ENCODE measurements at places on chromosomes 13 and 19.

GRCh38 chr13:60645676-60646075 lies 248.7 kb downstream of the TDRD3 start:
- DNase-seq: no peak

GRCh38 chr19:17560205-17560595 lies 4.8 kb downstream of the COLGALT1 start:
- peak; percentile 59 for DNase-seq

DNA sequence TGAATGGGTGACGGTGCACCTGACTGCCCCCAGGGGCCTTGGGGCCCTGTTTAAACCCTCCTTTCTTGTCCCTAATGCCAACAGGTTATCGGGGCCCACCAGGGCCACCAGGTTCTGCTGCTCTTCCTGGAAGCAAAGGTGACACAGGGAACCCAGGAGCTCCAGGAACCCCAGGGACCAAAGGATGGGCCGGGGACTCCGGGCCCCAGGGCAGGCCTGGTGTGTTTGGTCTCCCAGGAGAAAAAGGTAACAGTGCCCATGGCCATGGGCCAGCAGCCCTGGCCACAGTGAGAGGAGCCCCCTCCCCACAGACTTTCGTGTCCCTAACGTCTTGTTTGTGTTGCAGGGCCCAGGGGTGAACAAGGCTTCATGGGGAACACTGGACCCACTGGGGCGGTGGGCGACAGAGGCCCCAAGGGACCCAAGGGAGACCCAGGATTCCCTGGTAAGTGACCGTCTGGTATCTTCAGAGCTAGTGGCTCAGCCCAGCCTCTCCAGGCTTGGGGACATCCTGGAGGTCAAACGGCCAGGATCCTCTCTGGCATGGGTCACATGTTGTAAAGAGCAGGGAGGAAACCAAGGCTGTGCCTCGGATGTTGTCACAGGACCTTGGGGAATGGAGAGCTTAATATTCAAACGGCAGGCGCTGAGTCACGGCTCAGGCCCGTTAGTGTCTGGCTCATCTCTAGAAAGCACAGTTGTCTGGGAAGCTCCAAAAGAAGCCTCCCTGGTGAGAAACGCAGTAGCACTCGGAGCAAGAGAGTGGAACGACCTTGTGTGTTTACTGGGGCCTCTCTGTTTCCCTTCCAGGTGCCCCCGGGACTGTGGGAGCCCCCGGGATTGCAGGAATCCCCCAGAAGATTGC lies 58.3 kb downstream of the RAB20 start:
- no peak for DNase-seq

DNA sequence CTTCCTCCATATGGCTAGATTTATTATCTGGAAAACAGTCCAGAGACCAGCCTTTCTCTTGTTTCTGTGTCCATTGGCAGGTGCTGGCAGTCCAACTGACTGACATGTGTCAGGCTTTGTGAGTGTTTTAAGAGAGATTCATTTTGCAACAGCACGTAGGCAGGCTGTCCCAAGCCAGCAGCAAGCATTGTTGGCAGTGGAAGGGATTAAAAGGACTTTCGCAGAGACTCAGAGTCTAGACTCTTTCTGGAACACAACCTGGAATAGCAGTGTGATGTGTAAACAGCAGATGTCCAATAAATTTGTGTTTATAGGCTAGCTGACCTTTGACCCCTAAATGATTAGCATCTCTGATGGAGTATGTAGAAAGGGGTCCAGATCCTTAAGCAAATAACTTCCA lies 222.2 kb upstream of the SERP2 start:
- no peak for DNase-seq

DNA sequence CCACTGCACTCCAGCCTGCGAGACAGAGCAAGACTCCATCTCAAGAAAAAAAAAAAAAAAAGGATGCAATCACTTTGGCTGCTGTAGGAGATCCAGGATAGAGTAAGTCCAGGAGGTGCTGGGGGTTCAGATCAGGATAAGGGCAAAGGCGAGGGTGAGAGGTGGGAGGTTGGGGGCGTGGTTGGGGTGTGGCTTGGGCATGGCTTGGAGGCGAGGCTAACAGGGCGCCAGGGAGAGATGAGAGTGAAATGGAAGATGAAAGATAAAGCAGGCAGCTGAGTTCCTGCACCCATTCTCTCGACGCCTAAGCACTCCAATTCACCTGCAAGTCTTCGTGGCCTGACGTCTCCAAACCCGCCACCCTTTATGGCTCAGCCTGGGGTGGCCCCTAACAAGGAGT lies 25.0 kb upstream of the ZNRF4 start:
- DNase-seq: no peak

GRCh38 chr19:1383017-1383311 lies 743 bp upstream of the NDUFS7 start:
- no peak for DNase-seq

DNA sequence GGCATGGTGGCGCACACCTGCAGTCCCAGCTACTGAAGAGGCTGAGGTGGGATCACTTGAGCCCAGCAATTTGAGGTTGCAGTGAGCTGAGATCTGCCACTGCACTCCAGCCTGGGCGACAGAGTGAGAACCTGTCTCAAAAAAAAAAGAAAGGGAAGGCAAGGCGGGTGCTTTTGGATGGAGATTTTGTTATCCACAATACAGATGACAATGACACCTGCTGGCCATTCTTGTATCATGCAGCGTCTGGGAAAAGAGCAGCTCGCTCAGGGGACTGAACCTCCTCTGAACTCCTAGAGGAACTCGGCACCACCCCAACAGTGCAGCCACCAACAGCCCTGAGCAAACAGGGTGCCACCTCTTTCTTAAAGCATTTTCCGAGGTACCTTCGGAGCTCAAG lies 22.8 kb downstream of the HAUS8 start:
- DNase-seq: no peak
